ENCODE measurements at places on chromosomes 2 and 18. TPM values are rescaled to one million over a fixed set of nuclear protein-coding genes. Genes with fewer than 3 reads are reported as not detected.

The CXCR2 gene
- 1.2 TPM for total RNA-seq

The CDK15 gene
- not detected for total RNA-seq

The ADRA2B gene
- total RNA-seq, result 0.29 TPM

The RSAD2 gene
- 9.2 TPM for total RNA-seq

The SS18 gene
- total RNA-seq, result 51.8 TPM

The OR6B2 gene
- total RNA-seq, result not detected

The GEN1 gene
- total RNA-seq, result 24.1 TPM

The CD8B2 gene
- 4.6 TPM for total RNA-seq

The HAAO gene
- total RNA-seq, result 0.33 TPM

The MSGN1 gene
- total RNA-seq, result not detected

The CAPN14 gene
- 0.49 TPM for total RNA-seq

The ARHGAP28 gene
- total RNA-seq, result not detected

The PTH2R gene
- total RNA-seq, result 0.08 TPM

The PRKAG3 gene
- total RNA-seq, result not detected

The UCN gene
- 1.3 TPM for total RNA-seq

The LCLAT1 gene
- 26.6 TPM for total RNA-seq

The TCF23 gene
- not detected for total RNA-seq

The ERMN gene
- total RNA-seq, result 2.0 TPM

The SCYGR4 gene
- total RNA-seq, result not detected

The PSMA8 gene
- 3.3 TPM for total RNA-seq

The C1D gene
- 39.6 TPM for total RNA-seq

The RAD51AP2 gene
- not detected for total RNA-seq

The PJVK gene
- total RNA-seq, result 3.4 TPM

The TLX2 gene
- not detected for total RNA-seq

The ST8SIA5 gene
- total RNA-seq, result not detected

The KYNU gene
- total RNA-seq, result 0.20 TPM

The SMARCAL1 gene
- 25.3 TPM for total RNA-seq

The ASB18 gene
- not detected for total RNA-seq

The FBXO48 gene
- 1.5 TPM for total RNA-seq

The ZDBF2 gene
- total RNA-seq, result 9.2 TPM

The EVX2 gene
- not detected for total RNA-seq

The NFU1 gene
- total RNA-seq, result 50.9 TPM

The NPAS2 gene
- total RNA-seq, result 9.3 TPM

The HOXD3 gene
- total RNA-seq, result not detected

The MALL gene
- 0.35 TPM for total RNA-seq

The TRABD2A gene
- total RNA-seq, result 61.7 TPM

The SERPINB2 gene
- total RNA-seq, result not detected

The HOXD9 gene
- total RNA-seq, result not detected

The DSG4 gene
- not detected for total RNA-seq

The KIF1A gene
- 7.7 TPM for total RNA-seq

The MDH1 gene
- 241 TPM for total RNA-seq

The SALL3 gene
- not detected for total RNA-seq

The CMPK2 gene
- 13.2 TPM for total RNA-seq

The SLC5A7 gene
- total RNA-seq, result not detected

The PRR30 gene
- not detected for total RNA-seq

The CGREF1 gene
- total RNA-seq, result 9.8 TPM

The C1QL2 gene
- not detected for total RNA-seq

The PLB1 gene
- total RNA-seq, result 1.4 TPM

The PAX3 gene
- total RNA-seq, result not detected

The ANKRD30BL gene
- total RNA-seq, result 0.29 TPM

Data from activated naive CD8-positive, alpha-beta T cell treated with anti-CD3 and anti-CD28 coated beads for 36 hours (primary cell).